ENCODE measurements at places on chromosomes 5 and 9.
A peak's percentile ranks its signal among the peaks of the same experiment; 100 is the strongest.

- H3K27me3 ChIP-seq = no peaks in the 10 kb centered on the region
- no peak overlapping the region for H3K4me3 ChIP-seq
- DNase-seq = no peak
- no peaks in the 10 kb centered on the region for H3K36me3 ChIP-seq
- no peak overlapping the region for H3K27ac ChIP-seq
- H3K4me1 ChIP-seq = no peaks in the 10 kb centered on the region
Observed at GRCh38 chr9:133943781-133944745, 48.1 kb downstream of the VAV2 start.

GRCh38 chr5:143359869-143360268, 43.6 kb downstream of the NR3C1 start:
- peaks cover 38% of the 10 kb centered on the region for H3K4me1 ChIP-seq
- H3K36me3 ChIP-seq = peaks cover 18% of the 10 kb centered on the region
- H3K27me3 ChIP-seq = no peaks in the 10 kb centered on the region
- H3K27ac ChIP-seq = no peak overlapping the region
- no peak overlapping the region for H3K4me3 ChIP-seq
- DNase-seq = no peak

- no peak for DNase-seq
- no peaks in the 10 kb centered on the region for H3K36me3 ChIP-seq
- H3K27ac ChIP-seq = peak overlapping the region; percentile 83
- H3K27me3 ChIP-seq = no peaks in the 10 kb centered on the region
- H3K4me1 ChIP-seq = peaks cover 14% of the 10 kb centered on the region
Observed at GRCh38 chr9:132943651-132944293, 644 bp downstream of the TSC1 start.

GRCh38 chr9:79929285-79929684, 357.5 kb downstream of the TLE4 start:
- H3K27ac ChIP-seq = no peak overlapping the region
- DNase-seq = no peak
- no peaks in the 10 kb centered on the region for H3K27me3 ChIP-seq

GRCh38 chr5:126009566-126009965, 413.6 kb upstream of the GRAMD2B start:
- H3K27me3 ChIP-seq = no peaks in the 10 kb centered on the region
- no peaks in the 10 kb centered on the region for H3K36me3 ChIP-seq
- no peak for DNase-seq
- H3K27ac ChIP-seq = no peak overlapping the region
- no peaks in the 10 kb centered on the region for H3K4me1 ChIP-seq

DNA sequence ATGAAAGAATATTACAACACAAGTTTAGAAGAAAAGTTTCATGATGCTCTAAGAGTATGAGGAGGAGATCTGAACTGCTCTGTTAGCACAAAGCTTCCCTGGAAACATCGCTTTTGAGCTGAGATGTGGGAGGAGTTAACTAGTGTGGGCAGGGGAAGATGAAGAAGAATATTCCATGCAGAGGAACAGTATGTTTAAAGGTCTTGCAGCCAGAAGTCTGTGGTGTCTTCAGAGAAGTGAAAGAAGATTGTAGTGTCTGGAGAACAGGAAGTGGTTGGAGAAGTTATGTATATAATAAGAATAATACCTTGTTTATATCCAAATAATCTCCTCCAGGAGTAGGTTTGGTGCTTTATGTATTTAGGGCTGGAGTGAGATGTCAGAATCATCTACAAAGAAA, 406.7 kb downstream of the MAN2A1 start:
- DNase-seq = no peak
- no peaks in the 10 kb centered on the region for H3K4me1 ChIP-seq
- H3K4me3 ChIP-seq = no peak overlapping the region
- H3K27me3 ChIP-seq = no peaks in the 10 kb centered on the region
- H3K27ac ChIP-seq = no peak overlapping the region

GRCh38 chr5:109080896-109081295, 328.9 kb downstream of the PJA2 start:
- no peak overlapping the region for H3K27ac ChIP-seq
- H3K27me3 ChIP-seq = no peaks in the 10 kb centered on the region

DNA sequence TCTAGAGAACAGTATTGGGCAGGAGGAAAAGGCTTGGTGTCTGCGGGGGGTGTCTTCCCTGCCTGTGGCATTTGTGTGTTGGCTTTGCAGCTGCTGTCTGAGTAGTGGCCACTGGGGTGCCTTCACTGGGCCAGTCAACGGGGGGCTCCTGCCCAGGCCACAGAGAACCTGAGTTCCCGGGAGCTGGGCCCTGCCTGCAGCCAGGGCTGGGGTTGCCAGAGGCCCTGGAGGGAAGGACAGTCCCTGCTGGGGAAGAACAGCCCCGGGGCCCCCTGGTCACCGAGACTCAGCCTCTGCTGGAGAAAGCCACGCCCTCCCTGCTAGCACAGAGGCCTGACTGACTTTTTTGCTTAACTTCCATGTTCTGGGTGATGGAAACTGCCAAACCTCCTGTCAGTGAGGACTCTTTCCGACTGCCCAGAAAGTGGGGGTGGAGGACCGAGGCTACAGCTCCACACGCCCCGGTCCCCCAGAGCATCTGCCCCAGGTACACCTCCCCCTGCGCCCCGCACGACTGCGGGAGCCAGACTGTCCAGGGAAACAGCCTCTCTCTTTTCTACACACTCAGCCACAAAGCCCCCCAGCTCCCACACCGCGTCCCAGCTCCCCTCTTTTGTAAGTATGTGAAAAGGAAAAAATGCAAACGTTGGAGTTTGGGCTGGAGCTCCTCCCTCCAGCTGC, 133.4 kb downstream of the DAB2IP start:
- no peaks in the 10 kb centered on the region for H3K36me3 ChIP-seq
- no peak overlapping the region for H3K4me3 ChIP-seq
- H3K27me3 ChIP-seq = peaks cover 2% of the 10 kb centered on the region
- H3K27ac ChIP-seq = peak overlapping the region; percentile 53

GRCh38 chr9:113446323-113446740, 17.2 kb upstream of the RGS3 start:
- peaks cover 2% of the 10 kb centered on the region for H3K4me1 ChIP-seq
- H3K27me3 ChIP-seq = no peaks in the 10 kb centered on the region
- no peak for DNase-seq
- H3K4me3 ChIP-seq = no peak overlapping the region
- H3K36me3 ChIP-seq = no peaks in the 10 kb centered on the region

Data from T-helper 2 cell treated with Interferon-gamma antibody and Interleukin-4, amounts not matched to agents 5 μg/mL and 100 μg/mL, for 36 hours (primary cell).